ENCODE measurements at places on chromosomes 4 and X.
A peak's percentile ranks its signal among the peaks of the same experiment; 100 is the strongest.

DNA sequence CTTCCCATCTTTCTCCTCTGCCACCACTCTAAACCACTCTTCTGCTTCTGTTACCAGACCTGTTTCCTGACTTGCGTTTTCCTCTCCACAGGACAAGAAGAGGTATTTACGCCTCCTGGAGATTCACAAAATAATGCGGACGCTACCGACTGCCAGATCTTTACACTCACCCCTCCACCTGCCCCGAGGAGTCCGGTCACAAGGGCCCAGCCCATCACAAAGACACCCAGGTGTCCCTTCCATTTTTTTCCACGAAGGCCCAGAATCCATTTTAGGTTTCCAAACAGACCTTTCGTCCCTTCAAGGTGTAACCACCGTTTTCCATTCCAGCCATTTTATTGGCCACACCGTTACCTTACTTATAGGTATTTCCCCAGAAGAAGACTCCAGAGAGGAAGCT is 8.2 kb downstream of the ODAPH start:
- no peak for DNase-seq

- no peak for DNase-seq
Observed at GRCh38 chrX:71542825-71543224, 9.9 kb downstream of the OGT start.

- DNase-seq: peak; percentile 50
Observed at GRCh38 chrX:15915959-15916703, 61.5 kb upstream of the AP1S2 start.

GRCh38 chr4:169657470-169658107 is 37.2 kb downstream of the CLCN3 start:
- DNase-seq: peak; percentile 50
